H54 (cell line): ENCODE measurements at places on chromosomes 5 and 9.

GRCh38 chr9:6960777-6961176 is 203.0 kb downstream of the KDM4C start:
- DNase-seq, result no peak

GRCh38 chr5:5505815-5506214 is 83.3 kb downstream of the ICE1 start:
- DNase-seq, result no peak

GRCh38 chr9:4397917-4398316 is 92.4 kb upstream of the SLC1A1 start:
- DNase-seq, result no peak

GRCh38 chr5:166270712-166271111 is 2020.7 kb upstream of the WWC1 start:
- no peak for DNase-seq

GRCh38 chr9:126652140-126652582 is 38.4 kb downstream of the LMX1B start:
- no peak for DNase-seq

- DNase-seq, result no peak
These were observed 290.0 kb downstream of the ARHGAP26 start for GRCh38 chr5:143059976-143060765.

DNA sequence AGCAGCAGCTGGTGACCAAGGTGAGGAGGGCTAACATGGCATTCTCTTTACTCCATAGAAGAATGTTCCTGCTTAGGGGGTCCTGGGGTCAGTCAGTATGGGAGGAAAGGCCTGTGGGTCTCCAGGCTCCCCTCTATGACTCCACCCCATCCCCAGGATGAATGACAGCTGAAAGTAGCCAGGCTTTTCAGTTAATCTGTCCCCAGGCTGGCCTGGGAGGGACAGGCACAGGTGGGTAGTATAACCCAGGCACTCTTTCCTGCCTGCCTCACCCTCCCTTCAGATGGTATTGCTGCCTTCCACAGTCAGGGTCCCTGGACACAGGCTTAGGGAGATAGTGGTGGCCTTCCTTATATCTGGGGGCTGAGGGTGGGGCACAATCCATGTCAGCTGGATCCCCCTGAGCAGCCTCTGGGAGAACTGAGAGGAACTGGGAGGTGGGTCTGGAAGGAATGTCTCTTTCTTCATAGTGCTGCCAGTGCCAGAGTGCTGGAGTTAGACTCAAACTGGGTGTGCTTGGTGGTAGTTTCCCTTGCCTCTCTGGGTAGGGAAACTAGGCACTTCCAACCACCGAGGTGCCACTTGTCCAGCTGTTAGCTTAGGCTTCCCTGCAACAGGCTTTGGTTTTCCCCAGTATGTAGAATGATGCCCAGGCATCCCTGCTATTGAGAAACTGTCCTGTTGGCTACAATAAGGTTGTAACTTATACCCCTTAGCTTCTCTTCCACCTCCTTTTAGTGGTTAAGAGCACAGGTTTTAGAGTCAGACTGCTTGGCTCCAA is 27.8 kb downstream of the LARP1 start:
- no peak for DNase-seq

- no peak for DNase-seq
These were observed 81.3 kb upstream of the TMEM171 start for GRCh38 chr5:73039082-73039481.

DNA sequence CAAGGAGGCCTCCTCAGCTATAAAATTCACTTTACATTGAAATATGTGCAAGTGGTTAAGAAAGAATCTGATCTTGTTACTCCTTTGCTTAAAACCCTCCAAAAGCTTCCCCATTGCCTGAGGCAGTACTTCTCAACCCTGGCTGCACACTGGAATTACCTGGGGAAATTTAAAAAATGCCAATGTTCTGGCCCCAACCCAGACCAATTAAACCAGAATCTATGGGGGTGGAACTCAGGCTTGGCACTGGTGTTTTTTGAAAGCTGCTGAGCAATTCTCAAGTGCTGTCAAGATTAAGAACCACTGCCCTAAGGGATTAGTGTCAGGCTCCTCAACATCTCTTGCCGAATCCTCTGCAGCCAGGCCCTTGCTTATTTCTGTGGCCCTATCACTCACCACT is 269.6 kb downstream of the ELAVL2 start:
- no peak for DNase-seq

GRCh38 chr5:147855774-147856069 is 22.8 kb upstream of the SCGB3A2 start:
- no peak for DNase-seq

DNA sequence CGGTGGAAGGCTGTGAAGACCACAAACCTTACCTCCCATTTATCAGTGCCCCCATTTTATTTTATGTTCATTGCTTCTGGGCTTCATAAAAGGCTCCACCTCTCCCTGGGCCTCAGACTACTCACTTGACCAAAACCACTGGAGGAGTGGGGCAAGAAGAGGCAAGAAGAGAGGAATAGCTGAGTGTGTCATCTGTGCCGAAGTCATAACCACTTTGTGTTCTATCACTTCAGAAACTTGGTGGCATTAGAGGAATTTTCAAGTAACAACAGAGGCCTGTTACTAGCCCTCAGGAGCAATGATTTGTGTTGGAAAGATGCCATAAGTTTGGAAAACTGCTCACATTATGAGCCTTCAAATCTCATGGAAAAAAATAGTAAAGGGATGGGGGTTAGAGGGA is 88.7 kb upstream of the PIK3R1 start:
- no peak for DNase-seq

DNA sequence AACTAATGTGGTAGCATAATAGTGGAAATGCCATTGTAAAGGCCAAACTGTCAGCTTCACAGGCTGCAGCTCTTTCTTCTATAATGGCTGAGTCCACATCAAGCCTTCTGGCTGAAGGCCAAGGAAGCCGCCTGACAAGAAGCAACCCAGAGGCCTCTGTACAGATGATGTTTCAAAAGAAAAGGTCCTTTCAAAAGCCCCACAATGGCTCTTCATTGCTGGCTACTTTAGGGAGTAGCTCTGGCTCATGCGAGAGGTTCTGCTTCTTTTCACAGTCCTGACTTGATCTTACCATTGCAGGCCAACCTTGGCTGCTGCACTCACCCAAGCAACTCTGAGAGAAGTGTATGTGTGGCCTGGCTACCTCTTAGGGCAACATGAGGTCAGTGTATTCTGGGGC is 54.5 kb upstream of the EQTN start:
- DNase-seq, result no peak
